ENCODE measurements at places on chromosomes 13 and 19. TPM values are rescaled to one million over a fixed set of nuclear protein-coding genes. Genes with fewer than 3 reads are reported as not detected.

Gene CFAP97D2
- total RNA-seq, result 3.5 TPM

Gene ZNF575
- total RNA-seq, result 1.2 TPM

Gene CYP4F11
- 2.5 TPM for total RNA-seq

Gene YJEFN3
- total RNA-seq, result 2.5 TPM

Gene PPAN
- total RNA-seq, result 14.0 TPM

Gene TLE6
- total RNA-seq, result 1.6 TPM

Gene PLPPR3
- 0.38 TPM for total RNA-seq

Gene MATK
- total RNA-seq, result not detected

Gene NAPSA
- total RNA-seq, result 0.78 TPM

Gene C19orf18
- not detected for total RNA-seq

GRCh38 chr13:31045286-31046081, 113.0 kb downstream of the TEX26 start:
- H3K27me3 ChIP-seq, result no peaks in the 10 kb centered on the region
- no peaks in the 10 kb centered on the region for H3K4me1 ChIP-seq
- H3K4me3 ChIP-seq, result no peak overlapping the region
- H3K27ac ChIP-seq, result peak overlapping the region; percentile 1

DNA sequence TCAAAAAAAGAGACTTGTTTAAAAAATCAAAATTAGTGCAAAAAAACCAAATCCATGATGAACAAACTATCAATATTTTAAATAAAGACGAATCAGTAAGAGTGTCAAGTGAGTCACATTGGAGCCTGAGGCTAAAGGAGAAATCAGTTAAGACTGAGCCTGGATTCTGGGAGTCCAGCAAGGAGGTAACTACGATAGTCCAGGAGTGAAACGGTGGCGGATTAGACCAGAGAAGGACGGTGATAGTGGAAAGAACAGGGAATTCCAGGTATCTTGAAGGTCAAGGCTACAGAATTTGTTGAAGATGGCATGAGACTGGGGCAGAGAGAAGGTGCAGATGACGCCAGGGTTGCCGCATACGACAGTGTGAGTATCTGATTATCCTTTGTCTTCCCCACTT, 7.0 kb upstream of the NPAS1 start:
- no peak overlapping the region for H3K4me3 ChIP-seq
- H3K27me3 ChIP-seq, result no peaks in the 10 kb centered on the region
- H3K27ac ChIP-seq, result no peak overlapping the region
- no peaks in the 10 kb centered on the region for H3K4me1 ChIP-seq
- DNase-seq, result no peak

DNA sequence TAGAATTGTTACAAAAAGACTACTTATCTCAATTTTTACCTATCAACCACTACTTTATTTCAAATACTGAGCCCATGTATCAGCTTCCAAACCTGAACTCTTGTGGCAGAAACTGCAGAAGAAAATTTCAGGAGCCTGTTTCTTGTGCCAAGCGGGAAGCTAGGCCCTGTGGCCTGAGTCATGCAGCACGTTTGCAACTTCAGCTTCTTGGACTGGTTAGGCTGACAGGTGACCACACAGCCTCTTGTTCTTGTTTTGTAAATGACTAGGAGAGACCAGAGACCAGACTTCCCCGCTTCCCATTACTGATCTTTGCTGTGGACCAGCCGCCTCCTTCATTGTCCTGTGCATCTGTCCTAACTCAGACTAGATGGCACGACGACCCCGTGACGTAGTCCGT, 3.4 kb upstream of the LAMP1 start:
- no peak overlapping the region for H3K27ac ChIP-seq
- H3K4me3 ChIP-seq, result no peak overlapping the region
- H3K27me3 ChIP-seq, result no peaks in the 10 kb centered on the region
- DNase-seq, result no peak
- H3K4me1 ChIP-seq, result no peaks in the 10 kb centered on the region
- no peaks in the 10 kb centered on the region for H3K36me3 ChIP-seq

GRCh38 chr19:48230555-48231129, 25.1 kb downstream of the CARD8 start:
- no peak overlapping the region for H3K27ac ChIP-seq
- H3K36me3 ChIP-seq, result no peaks in the 10 kb centered on the region
- no peak overlapping the region for H3K4me3 ChIP-seq
- H3K4me1 ChIP-seq, result no peaks in the 10 kb centered on the region

- no peaks in the 10 kb centered on the region for H3K27me3 ChIP-seq
- H3K27ac ChIP-seq, result no peak overlapping the region
- no peaks in the 10 kb centered on the region for H3K36me3 ChIP-seq
- DNase-seq, result no peak
Observed at GRCh38 chr13:98731925-98732324, 20.5 kb downstream of the SLC15A1 start.

DNA sequence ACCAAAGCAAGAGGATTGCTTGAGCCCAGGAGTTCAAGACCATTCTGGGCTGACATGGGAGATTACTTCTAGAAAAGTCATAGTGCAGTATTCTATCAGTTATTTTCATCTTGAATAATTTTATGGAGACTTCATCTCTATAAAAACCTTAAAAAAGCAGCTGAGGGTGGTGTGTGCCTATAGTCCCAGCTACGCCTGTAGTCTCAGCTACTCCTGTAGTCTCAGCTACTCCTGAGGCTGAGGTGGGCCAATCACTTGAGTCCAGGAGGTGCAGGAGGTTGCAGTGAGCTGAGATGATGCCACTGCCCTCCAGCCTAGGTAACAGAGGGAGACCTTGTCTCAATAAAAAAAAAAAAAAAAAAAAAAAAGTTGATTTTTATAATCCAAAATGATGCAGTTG, 22.1 kb upstream of the KCTD4 start:
- no peak overlapping the region for H3K4me3 ChIP-seq

GRCh38 chr13:63120883-63121282, 1705.2 kb upstream of the PCDH20 start:
- no peak overlapping the region for H3K4me3 ChIP-seq
- no peak overlapping the region for H3K27ac ChIP-seq
- DNase-seq, result no peak
- H3K27me3 ChIP-seq, result no peaks in the 10 kb centered on the region
- H3K4me1 ChIP-seq, result peaks cover 3% of the 10 kb centered on the region
- no peaks in the 10 kb centered on the region for H3K36me3 ChIP-seq

DNA sequence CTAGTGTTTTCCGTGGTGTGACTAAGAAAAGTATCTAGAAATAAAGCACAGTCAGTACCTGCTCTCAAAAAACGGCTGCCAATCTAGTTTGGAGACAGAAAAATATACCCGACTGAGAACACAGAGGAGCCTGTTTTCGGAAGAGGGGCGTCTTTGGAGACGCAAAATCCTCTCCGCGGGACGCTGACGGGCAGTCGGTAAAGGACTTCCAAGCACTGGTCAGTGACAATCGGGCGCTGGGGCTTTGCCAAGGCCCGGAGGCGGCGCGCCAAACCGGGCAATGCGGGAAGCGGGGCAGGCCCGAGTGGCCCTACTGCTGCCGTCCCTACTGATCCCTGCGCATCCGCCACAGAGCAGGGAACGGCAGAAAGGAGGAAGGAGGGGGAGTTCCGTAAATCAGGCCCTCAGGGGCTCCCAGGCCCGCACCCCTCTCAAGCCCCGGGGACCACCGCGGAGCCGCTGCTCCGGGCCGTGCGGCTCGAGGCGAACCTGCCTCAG, 588 bp upstream of the DPY19L3 start:
- peak; percentile 56 for DNase-seq
- H3K27me3 ChIP-seq, result no peaks in the 10 kb centered on the region
- no peaks in the 10 kb centered on the region for H3K36me3 ChIP-seq
- H3K4me1 ChIP-seq, result no peaks in the 10 kb centered on the region
- H3K4me3 ChIP-seq, result peak overlapping the region; percentile 84

DNA sequence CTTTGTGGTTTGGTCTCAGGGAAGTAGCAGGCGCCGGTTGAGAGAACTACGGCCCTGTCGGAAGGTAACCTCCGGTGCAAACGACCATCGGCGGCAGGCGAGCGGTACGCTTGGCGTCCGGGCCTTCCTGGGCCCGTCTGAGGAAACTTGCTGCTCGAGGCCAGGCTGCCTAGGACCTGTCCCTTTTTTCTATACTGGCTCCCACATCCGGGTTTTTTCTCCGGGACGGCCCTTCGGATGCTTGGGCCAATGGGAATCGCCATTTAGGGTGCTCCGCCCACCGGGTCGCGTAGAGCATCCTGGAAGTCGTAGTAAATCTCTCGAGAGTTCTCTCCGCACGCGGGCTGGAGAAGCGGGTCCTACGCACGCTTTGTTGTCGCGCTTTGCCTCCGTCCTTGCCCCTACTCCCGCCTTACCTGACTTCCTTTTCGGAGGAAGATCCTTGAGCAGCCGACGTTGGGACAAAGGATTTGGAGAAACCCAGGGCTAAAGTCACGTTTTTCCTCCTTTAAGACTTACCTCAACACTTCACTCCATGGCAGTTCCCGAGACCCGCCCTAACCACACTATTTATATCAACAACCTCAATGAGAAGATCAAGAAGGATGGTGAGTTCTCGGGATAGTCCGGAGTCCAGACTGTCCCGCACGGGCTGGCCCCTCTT, at the start of gene SNRPA:
SNRPA (plus strand) TSS at position 330 of the 664 bp plus-strand sequence; CDS start at position 536, 206 bp downstream.
- no peaks in the 10 kb centered on the region for H3K36me3 ChIP-seq
- no peaks in the 10 kb centered on the region for H3K4me1 ChIP-seq
- H3K27ac ChIP-seq, result peak within 1 kb of the TSS; percentile 87

DNA sequence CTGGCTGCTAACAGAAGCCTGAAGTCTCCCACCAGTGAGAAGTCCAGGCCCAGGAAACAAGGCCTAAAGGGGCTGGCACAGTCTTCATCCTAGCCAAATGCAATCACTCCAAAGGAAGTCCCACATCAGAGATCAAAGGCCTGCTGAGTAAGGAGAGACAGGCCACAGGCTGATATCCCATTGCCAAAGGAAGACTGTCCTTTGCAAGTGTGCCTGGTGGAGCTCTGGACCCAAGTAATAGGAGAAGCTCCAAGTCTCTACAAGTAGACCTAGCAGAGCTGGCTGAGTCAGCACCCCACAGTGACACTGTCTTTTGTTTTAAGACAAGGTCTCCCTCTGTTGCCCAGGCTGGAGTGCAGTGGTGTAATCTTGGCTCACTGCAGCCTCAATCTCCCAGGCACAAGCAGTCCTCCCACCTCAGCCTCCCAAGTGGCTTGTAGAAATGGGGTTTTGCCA, 4.5 kb downstream of the DBP start:
- H3K27ac ChIP-seq, result no peak overlapping the region
- DNase-seq, result no peak
- no peak overlapping the region for H3K4me3 ChIP-seq
- no peaks in the 10 kb centered on the region for H3K27me3 ChIP-seq
- H3K36me3 ChIP-seq, result no peaks in the 10 kb centered on the region

DNA sequence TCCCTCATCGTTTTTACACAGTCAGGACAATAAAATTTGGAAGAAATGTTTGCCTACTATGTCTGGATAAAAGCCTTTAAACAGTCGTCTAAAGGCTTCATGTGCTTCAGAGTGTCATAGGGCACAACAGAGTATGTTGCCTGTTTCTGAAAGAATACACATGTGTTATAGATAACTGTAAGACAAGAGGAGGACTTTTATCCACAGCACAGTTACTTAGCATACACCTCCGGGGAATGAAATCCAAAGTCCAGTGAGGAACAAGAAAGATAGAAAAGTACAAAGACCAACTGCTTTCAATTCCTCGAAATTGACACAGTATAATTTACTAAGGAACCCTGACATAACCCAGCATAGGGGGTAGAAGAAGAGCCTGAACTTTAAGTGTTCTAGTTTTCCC, 835.6 kb downstream of the PCDH17 start:
- no peaks in the 10 kb centered on the region for H3K4me1 ChIP-seq
- H3K27ac ChIP-seq, result no peak overlapping the region
- no peak for DNase-seq
- no peaks in the 10 kb centered on the region for H3K27me3 ChIP-seq
- no peaks in the 10 kb centered on the region for H3K36me3 ChIP-seq
- no peak overlapping the region for H3K4me3 ChIP-seq

DNA sequence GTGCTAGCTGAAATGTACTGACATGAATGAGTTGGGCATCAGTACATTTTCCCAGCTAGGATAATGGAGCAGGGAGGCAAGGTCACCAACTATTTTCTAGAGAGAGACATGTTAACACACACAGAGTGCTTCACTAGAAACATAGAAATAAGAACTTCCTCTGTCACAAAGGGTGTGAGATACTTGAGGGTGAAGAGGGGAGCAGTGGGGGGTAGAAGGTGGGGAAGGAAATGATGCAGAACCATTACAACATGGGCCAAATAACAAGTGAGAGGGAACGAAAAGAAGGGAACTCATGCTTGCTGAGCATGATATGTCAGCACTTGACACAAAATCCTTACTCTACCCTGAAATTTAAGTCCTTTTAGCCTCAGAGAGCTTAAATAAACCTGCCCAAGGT, 87.8 kb upstream of the RFC3 start:
- no peak for DNase-seq
- no peaks in the 10 kb centered on the region for H3K27me3 ChIP-seq
- H3K27ac ChIP-seq, result no peak overlapping the region
- H3K4me1 ChIP-seq, result no peaks in the 10 kb centered on the region

- H3K27me3 ChIP-seq, result no peaks in the 10 kb centered on the region
- no peaks in the 10 kb centered on the region for H3K36me3 ChIP-seq
- no peaks in the 10 kb centered on the region for H3K4me1 ChIP-seq
- H3K27ac ChIP-seq, result no peak overlapping the region
- DNase-seq, result no peak
- no peak overlapping the region for H3K4me3 ChIP-seq
Observed at GRCh38 chr13:59715611-59716010, 448.1 kb downstream of the DIAPH3 start.

DNA sequence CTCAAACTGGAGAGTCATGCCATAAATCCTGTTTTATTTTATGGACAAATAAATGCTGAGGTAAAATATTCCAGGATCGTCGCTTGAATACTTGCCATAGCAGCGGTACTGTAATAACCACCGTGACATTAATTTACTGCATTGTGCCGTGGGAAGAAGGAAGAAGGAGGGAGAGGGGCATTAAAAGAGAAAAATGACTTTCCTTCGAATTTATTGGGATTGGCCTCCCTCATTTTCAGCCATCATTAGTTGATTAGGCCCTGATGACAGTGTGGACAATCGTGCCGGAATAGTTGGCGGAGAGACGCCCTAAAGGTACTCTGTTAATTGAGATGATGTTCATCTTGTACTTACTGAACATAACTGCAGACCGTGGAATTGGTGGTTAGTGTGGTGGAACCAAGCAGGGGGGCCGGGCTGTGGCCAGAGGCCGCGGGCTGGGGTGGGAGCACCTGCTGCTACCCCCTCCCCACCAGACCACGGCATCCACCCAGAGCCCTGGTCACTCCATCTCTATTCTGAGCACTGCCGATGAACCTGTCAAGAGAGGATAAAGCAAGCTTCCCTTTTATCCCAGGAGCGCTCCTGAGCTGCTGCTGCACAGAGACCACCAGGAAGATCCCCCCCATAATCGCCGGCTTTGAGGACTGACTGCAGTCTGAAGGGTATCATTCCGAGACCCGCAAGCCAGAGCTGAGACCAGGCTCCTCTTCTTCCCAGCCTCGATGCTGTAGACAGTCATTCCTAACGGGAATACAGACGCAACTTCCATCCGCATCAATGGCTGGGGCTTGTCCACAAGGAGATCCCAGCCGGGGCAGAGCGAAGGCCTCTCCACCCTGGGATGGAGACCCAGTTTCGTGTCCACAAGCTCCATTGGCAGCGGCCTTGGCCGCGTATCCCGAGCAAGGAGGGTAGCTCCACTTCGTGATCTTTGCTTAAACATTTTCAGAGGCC, 168.3 kb upstream of the TSHZ3 start:
- no peak for DNase-seq
- no peaks in the 10 kb centered on the region for H3K36me3 ChIP-seq
- H3K27me3 ChIP-seq, result peaks cover 8% of the 10 kb centered on the region
- H3K4me1 ChIP-seq, result no peaks in the 10 kb centered on the region
- H3K4me3 ChIP-seq, result no peak overlapping the region
- H3K27ac ChIP-seq, result no peak overlapping the region

GRCh38 chr19:18733196-18733647, 49.7 kb downstream of the CRTC1 start:
- peaks cover 14% of the 10 kb centered on the region for H3K4me1 ChIP-seq
- no peak overlapping the region for H3K4me3 ChIP-seq
- no peak overlapping the region for H3K27ac ChIP-seq
- no peak for DNase-seq

All from pancreas (tissue), 10 donors.